Mammary epithelial cell (primary cell): ENCODE measurements at places on chromosomes 4 and X. TPM values are rescaled to one million over a fixed set of nuclear protein-coding genes. Genes with fewer than 3 reads are reported as not detected.

The GAGE12H gene
- total RNA-seq, result not detected

The UTP3 gene
- 38.1 and 40.0 TPM in 2 replicates for total RNA-seq

The PIR gene
- 40.9 and 52.0 TPM in 2 replicates for total RNA-seq

The SPANXB1 gene
- not detected for total RNA-seq

The PNMA5 gene
- not detected for total RNA-seq

The CXCL3 gene
- total RNA-seq, result 1.3 TPM

The TDO2 gene
- total RNA-seq, result not detected in 2 replicates

The LNX1 gene
- 0.83 TPM for total RNA-seq

The PHEX gene
- 2.0 TPM in 2 replicates for total RNA-seq

The KDM6A gene
- 46.8 TPM for total RNA-seq

The KLB gene
- 0.17 TPM for total RNA-seq

The ZNF827 gene
- 14.5 TPM for total RNA-seq

The NXF2B gene
- total RNA-seq, result not detected in 2 replicates

The NEXMIF gene
- 0.05 TPM in 1 of 2 replicates, not detected in the other for total RNA-seq

The REPS2 gene
- 11.2 TPM for total RNA-seq

The TLR6 gene
- total RNA-seq, result 3.2 and 5.8 TPM in 2 replicates

The PITX2 gene
- total RNA-seq, result 0.33 TPM

The JADE3 gene
- 7.5 TPM for total RNA-seq

The PDE6B gene
- total RNA-seq, result 0.43 TPM in 1 of 2 replicates, not detected in the other

The PFKFB1 gene
- 0.17 TPM for total RNA-seq

The ZCCHC18 gene
- total RNA-seq, result 0.51 and 1.3 TPM in 2 replicates

The ANXA3 gene
- total RNA-seq, result 325 and 511 TPM in 2 replicates

The SHOX gene
- total RNA-seq, result not detected

The F8A3 gene
- total RNA-seq, result 6.2 and 9.6 TPM in 2 replicates

The CTSO gene
- total RNA-seq, result 11.0 TPM

The TMEM271 gene
- not detected in 2 replicates for total RNA-seq

The BANK1 gene
- 0.17 TPM for total RNA-seq

The TCP11X2 gene
- total RNA-seq, result not detected in 2 replicates

The CTAG1A gene
- total RNA-seq, result not detected in 2 replicates

The GRIA3 gene
- 0.73 TPM in 1 of 2 replicates, not detected in the other for total RNA-seq

The ZDHHC15 gene
- not detected in 2 replicates for total RNA-seq

The MAP3K15 gene
- total RNA-seq, result not detected in 2 replicates

The VCX gene
- total RNA-seq, result not detected

The PAGE5 gene
- not detected in 2 replicates for total RNA-seq

The CT45A6 gene
- total RNA-seq, result not detected in 2 replicates

The PLK4 gene
- total RNA-seq, result 2.8 TPM

The CXCL11 gene
- total RNA-seq, result not detected

The PDLIM3 gene
- total RNA-seq, result 9.0 TPM

The KCNE5 gene
- 0.50 TPM for total RNA-seq

The ELMOD2 gene
- 21.0 and 28.4 TPM in 2 replicates for total RNA-seq

The TREX2 gene
- total RNA-seq, result 7.8 TPM

The TRIM2 gene
- 65.2 TPM for total RNA-seq

The SNCA gene
- 62.4 and 63.7 TPM in 2 replicates for total RNA-seq

The ANKRD50 gene
- total RNA-seq, result 21.6 and 25.7 TPM in 2 replicates

The TEX11 gene
- not detected for total RNA-seq

The RNF175 gene
- total RNA-seq, result 4.7 TPM
